ENCODE measurements at places on chromosomes 11 and 22.

DNA sequence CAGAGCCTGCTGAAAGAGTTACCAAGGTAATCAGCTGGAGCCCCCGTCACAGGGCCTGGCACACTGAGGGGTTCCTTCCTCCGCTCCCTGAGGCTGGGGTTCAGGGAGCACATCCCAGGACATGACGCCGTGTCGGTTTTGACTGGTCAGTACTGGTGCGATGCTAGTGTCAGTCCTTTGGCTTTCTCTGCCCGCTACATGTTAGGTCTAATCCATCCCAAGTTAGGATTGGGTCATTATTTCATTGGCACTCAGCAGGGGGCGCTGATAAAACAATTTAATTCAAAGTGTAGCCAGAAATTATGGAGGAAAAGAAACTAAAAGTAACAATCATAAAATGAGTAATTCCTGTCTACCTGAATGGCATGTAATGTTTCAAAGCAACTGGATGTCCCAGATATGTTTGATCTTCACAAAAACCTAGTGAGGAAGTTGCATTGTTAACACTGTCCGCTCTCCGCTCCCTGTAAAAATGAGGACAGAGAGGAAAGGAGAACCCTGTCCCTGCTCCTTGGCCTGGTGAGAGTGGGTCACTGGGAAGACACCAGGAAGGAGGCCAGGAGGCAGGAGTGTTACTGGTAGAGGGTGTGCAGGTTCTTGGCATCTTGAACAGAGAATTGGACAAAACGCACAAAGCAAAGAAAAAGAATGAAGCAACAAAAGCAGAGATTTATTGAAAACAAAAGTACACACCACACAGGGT, 27.1 kb downstream of the TSKU start:
- no peak for DNase-seq

- peak; percentile 20 for DNase-seq
Observed at GRCh38 chr22:43014316-43014868, 557 bp downstream of the PACSIN2 start.

DNA sequence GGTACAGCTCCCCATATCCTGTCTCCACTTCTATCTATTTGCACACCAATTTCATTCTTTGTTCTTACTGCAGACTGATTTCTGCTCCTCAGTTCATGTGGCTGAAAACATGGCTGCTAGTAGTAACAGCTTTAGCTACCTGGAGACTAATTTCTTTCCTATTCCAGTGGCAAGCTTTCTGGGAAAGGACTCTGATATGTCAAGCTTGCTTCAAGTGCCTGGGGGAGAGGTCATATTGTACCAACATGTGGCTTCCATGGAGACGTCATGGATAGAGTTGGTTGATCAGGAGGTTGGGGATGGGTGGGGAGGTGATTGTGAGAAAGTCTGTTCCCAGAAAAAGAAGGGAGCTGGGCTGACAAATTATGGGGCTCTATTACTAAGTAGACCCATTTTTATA, 44.9 kb downstream of the ADM start:
- DNase-seq, result no peak

GRCh38 chr22:44914026-44914721, 95.6 kb downstream of the PHF21B start:
- DNase-seq, result no peak

- DNase-seq, result no peak
Observed at GRCh38 chr11:3160252-3161031, 4.7 kb downstream of the OSBPL5 start.

GRCh38 chr11:134754521-134755198, 342.6 kb upstream of the B3GAT1 start:
- DNase-seq, result no peak

- no peak for DNase-seq
Observed at GRCh38 chr11:70603114-70603755, 204.9 kb downstream of the CTTN start.

- no peak for DNase-seq
Observed at GRCh38 chr11:101438126-101438525, 145.7 kb downstream of the TRPC6 start.

DNA sequence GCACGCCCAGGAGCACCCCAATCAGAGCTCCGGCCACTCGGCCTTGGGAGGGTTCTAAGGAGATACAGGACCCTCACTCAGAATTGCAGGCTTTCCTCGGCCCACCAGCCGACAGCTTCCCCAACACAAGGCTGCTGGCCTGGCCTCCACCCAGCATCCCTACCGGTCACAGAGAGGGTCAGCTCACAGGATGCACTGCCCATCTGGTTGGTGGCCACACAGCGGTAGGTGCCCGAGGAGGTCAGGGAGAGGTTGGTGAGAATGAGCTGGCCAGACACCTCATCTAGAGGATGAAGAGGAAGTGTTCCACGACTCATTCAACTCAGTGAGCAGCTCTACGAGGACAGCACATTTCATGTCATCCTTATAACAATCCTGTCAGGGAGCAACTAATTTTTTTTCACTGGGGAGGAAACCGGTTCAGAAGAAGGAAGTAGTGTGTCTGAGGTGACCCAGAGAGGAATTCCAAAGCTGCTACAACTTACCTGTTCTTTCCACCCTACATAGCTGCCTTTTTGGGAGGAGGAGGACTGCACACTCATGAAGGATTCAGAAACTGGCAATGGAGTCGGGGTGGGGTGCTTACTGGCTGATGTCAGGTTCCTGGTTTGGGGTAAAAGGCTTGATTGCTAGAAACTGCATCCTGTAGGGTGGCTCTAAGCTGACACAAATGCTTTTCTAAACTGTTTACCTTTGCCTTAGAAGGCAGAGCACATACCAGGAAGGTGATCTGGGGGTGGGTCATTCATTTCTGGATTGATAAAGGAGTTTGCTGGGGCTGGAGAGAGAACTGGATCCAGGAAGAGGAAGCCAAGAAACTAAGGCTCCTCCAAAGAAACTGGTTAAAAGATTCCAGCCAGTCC, 3.3 kb downstream of the VSIG2 start:
- no peak for DNase-seq

- no peak for DNase-seq
Observed at GRCh38 chr11:30938810-30939209, 352.7 kb upstream of the MPPED2 start.

DNA sequence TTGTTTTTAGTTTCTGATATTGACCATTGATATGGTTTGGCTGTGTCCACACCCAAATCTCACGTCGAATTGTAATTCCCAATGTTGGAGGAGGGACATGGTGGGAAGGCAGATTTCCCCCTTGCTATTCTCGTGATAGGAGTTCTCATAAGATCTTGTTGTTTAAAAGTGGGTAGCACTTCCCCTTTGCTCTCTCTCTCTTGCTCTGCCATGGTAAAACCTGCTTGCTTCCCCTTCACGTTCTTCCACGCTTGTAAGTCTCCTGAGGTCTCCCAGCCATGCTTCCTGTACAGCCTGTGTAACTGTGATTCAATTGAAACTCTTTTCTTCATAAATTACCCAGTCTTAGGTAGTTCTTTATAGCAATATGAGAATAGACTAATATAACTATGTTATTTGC, 203.6 kb upstream of the CHORDC1 start:
- DNase-seq, result no peak

GRCh38 chr11:85845124-85845631, 10.0 kb upstream of the CCDC83 start:
- no peak for DNase-seq

- no peak for DNase-seq
Observed at GRCh38 chr22:35506259-35506570, 34.4 kb upstream of the RASD2 start.

DNA sequence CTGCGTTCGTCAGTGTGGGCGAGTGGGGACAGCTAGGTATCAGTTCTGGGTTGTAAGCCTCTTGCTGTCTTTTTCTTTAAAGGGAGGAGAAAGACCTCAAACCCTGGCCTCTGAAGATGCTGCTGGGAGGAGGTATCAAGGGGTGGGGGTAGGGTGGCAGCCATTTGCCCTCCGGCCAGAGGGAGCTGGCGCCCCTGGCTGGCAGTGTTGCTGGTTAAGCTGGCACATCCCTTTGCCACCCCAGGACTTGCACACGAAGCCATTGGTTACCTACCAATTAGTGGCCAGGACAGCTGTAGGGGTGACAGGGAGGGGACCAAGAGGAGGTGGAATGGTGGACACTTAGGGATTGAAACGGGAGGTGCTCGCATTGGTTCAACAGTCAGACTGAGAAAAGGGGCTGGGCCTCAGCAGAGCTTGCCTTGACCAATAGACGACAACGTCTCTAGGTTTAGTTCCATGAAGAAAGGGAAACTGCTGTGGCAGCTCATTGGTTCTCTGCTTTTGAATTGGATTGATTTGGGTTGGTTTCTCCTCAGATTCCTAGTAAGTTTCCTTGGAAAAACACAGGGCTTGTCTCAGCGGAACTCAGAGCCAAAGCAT, 77.9 kb downstream of the ST3GAL4 start:
- DNase-seq, result no peak

- DNase-seq, result no peak
Observed at GRCh38 chr11:133541021-133541719, 8.9 kb upstream of the OPCML start.

- no peak for DNase-seq
Observed at GRCh38 chr11:110323786-110324185, 27.4 kb upstream of the RDX start.

DNA sequence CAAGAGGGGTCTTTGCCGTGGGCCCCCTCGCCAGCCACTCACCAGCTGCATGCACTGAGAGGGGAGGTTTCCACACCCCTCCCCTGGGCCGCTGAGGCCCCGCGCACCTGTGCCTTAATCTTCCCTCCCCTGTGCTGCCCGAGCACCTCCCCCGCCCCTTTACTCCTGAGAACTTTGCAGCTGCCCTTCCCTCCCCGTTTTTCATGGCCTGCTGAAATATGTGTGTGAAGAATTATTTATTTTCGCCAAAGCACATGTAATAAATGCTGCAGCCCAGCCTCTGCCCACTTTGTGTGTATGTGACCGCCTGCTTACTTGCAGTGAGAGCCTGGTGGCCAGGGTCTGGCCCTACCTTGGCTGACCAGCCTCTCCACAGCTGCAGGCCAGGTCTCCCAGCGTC, 2.8 kb upstream of the CRACR2B start:
- no peak for DNase-seq

- no peak for DNase-seq
Observed at GRCh38 chr11:117792992-117793391, 4.0 kb downstream of the DSCAML1 start.

- DNase-seq, result no peak
Observed at GRCh38 chr11:29018631-29019030, 910.4 kb downstream of the METTL15 start.

GRCh38 chr11:61833471-61833870, 5.4 kb downstream of the FADS2 start:
- no peak for DNase-seq
